ENCODE measurements at places on chromosomes 4 and X.
A peak's percentile ranks its signal among the peaks of the same experiment; 100 is the strongest.

DNA sequence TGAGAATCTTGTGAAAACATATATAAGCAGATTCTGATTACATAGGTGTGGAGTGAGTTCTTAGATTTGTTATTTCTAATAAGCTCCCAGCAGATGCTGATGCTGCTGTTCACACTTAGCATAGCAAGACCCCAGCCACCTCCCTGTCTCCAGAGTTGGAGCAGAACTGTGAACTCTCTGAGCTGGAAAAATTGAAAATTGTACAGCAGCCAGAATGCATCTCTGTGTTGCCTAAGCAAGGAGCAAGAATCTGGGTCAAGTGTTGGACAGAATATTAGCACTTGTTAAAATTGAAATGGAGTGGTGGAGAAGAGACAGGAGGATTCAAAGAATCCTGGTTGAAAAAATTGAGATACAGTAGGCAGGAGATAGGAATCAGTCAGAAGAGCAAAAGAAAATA, 146.6 kb upstream of the FAM47C start:
- DNase-seq = no peak

DNA sequence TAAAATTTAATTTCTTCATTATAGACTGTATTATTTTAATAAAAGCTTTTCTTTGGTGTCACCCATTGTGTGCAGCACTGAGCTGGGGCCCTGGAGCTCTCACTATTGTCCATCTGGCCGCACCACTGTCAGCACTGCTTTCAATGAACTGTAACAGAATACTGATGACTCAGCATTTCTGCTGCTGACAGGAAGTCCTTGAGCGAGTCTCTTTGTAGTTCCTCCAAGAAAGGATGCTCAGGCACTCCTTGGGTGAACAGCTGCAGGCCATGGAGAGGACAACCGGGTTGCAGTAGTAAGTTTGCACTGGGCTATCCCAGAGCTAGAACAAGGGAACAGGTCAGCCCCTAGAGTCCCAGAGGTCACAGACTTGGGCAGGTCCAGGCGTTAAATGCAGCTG, 81.6 kb downstream of the SORBS2 start:
- no peak for DNase-seq

GRCh38 chrX:1606496-1606895, 8.4 kb upstream of the ASMT start:
- DNase-seq = no peak

DNA sequence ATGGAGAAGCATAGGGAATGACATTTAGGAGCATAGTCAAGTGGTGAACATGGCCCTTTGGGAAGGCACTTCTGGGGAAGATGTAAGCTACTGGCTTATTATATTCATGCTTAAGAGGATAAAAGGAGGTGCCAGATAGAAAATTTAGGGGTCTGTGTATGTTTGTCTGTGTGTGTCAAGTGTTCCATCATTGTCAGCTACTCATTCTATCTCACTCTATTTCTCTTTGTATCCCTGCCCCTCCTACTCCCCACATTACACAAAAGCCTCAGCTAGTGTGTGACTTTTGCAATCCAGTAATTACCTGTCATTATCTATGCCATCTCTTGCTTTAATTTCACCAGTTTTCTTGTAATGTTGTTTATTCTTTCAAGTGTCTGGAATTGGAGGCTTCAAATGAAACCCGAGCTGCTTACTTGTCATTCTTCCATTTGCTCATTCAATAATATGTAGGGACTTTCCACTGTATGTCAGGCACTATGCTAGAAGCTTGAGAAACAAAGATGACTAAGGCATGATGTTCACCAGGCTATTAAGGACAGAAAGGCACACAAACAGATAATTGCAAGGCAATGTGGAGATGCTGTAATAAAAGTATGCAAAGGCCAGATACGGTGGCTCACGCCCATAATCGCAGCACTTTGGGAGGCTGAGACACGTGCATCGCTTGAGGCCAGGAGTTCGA, 229.8 kb upstream of the TEX13C start:
- DNase-seq = no peak

DNA sequence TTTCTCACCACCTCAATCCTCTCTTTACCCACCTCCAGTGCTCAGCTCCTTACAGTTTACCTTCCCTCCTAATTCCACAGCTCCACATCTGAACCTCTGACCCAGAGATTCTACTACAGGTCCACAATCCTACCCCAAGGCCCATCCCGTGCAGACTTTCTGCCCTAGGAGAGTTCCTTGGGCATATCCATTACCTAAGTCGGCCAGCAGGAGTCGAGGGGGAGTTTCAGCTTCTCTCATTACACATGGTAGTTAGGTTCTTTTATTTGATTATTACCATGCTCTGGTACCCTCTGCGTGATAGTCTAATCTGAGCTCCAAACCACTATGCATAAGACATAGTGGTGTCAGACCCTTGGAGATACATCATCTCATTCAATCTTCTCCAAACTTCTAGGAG, 117.9 kb downstream of the SH3RF1 start:
- no peak for DNase-seq

- DNase-seq = no peak
Measured at GRCh38 chr4:96295143-96295741, 455.3 kb downstream of the PDHA2 start.

- no peak for DNase-seq
Measured at GRCh38 chr4:75142382-75142781, 209.5 kb downstream of the PARM1 start.

- no peak for DNase-seq
Measured at GRCh38 chr4:14726877-14727361, 275.4 kb upstream of the CPEB2 start.

DNA sequence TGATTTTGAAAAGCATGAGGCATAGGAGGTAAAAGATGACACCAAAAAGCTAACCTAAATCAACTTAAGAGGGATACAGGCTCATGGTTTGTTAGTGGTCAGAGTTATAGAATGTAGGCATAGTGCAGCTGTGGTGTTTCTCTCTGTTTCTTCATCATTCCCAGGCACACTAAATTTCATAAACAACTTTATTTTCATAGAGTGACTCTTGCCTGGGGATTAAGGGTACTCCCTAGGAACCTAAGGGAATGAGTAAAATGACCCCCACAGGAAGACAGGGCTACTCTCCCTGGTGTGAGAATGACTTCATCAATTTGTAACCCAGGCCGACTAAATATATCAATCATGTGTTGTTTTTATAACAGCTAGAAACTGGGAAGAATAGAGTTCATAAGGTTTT, 11.1 kb downstream of the FABP2 start:
- no peak for DNase-seq

- no peak for DNase-seq
Measured at GRCh38 chr4:40998675-40999358, 215.5 kb downstream of the APBB2 start.

GRCh38 chr4:602559-602942, 22.8 kb upstream of the PDE6B start:
- DNase-seq = no peak

DNA sequence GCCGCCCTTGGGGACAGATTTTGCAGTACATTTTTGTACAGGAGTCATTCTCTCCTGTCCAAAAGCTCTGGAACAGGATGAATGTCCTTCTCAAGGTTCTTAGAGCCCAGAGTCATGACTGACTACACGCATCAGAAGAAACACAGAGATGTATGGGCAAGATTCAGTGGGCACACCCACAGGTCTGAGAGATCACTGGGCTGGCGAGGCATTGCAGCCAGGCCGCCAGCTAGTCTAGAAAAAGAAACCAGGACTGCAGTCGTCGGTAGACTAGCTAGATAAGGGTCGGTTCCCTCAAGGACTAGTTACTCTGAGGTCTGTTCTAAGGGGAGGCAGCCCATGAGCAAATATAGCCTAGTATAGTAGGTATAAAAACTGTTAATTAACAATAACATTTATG, 19.8 kb downstream of the GBA3 start:
- DNase-seq = no peak

DNA sequence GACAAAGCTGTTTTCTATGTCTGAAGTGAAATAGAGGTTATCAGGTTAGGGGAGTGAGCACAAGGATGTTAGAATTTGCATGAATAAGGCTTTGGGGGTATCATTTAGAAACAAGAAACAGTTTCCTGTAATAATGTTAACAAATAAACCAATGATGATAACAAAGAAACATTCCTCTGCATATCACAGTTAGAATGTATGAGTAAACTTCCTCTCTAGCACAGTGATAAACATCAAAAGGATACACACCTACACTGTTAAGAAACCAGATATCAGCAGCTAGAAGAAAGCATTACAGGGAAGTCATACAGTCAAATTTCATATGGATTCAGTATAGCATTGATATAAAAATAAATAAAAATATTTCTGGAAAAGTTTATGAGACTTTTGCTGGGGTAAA, 340.0 kb upstream of the MAGEB16 start:
- no peak for DNase-seq

GRCh38 chr4:16739997-16740624, 158.3 kb downstream of the LDB2 start:
- DNase-seq = no peak

GRCh38 chrX:138742217-138742616, 30.7 kb upstream of the FGF13 start:
- no peak for DNase-seq

DNA sequence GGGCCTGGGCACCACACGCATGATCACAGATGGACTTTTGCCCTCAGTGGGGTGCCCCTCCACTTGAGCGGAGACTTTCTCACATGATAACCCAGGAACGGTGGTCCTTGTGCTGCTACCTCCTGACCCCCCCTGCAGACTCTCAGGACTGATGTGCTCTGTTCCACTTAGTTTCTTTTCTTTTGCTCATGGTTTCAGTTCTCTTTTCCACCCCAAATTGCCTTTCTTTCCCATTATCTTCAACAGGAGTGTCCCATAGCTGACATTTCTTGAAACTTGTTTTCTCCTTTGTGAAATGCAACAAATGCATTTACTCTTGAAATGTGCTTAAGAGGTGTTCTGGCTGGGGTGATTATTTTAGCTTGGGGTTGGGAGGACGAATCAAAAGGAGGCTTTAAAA, 9.0 kb downstream of the MPC1L start:
- DNase-seq = no peak

DNA sequence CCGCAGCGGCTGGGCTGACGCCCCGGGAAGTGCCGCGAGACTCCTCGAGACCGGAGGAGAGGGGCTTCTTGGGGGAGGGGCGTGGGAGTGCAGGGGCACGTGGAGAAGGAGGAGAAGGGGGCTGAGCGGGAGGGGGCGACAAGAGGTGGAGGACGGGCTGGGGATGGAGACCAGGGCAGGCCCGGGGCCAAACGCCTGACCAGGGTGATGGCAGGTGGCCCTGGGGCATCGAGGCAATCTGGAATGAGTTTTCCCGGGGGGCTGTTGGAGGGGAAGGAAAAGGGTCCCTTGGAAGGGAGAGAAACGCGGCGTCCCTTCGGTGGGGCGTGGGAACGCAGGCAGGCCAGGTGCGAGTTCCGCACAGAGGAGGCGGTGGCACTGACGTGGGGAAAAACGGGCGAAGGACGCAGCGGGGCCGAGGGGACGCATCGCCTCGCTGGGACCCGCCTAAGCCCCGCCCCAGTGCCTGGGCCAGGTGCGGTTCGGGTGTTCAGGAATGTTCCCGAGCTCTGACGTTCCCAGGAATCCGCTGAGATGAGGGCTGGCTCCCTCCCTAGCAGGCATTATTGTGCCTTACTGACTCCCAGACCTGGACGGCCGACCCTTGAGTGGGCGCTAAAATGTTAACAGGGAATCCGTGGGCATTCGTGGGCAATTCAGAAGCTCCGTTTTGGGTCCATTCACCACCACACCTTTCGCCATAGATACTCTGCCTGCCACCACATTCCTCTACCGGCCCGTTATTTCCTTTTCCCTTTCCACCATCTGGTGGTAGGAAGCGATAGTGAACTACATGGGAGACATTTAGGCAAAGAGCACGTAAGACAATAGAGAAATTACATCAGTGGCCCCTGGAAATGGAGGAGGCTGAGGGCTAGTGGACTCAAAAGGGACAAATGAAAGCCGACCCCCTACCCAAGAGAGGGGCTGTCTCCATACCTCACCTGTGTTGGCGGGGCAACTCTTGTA, 795 bp upstream of the SH3KBP1 start:
- DNase-seq = peak; percentile 23

DNA sequence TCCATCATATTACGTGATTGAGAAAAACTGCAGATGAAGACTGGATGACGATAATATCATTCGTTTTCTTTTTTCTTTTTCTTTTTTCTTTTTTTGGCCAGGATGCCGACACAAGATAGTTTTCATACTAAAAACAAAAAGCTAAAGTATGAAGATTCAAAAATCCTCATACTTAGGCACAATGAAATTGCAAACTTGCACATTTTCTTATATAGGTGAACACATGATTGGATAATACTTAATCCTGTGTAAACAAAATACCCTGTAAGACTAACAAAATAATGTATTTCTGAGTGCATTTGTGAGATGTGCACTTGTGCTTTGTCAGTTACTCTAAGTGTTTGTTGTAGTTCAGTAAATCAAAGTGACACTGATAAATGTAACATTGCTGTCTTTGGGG, 568.9 kb downstream of the ANKRD50 start:
- DNase-seq = no peak

DNA sequence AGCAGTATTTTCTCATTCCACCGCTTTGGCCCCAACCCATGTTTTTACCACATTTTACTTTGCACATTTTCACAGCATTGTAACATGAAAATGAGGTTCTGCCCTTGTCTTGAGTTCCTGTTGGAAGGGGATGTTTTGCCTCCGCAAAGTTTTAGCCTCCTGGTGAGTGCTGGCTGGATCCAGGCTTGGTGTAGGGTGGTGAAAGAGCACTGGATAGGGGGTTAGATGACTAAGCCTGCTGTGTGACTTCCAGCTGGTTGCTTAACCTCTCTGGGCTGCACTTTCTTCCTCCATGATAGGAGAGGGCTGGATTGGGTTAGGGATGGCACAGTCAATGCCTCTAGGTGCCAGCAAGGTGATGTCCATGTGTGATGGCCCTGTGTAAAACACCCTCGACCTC, 28.9 kb downstream of the CYTL1 start:
- DNase-seq = no peak

GRCh38 chr4:88592600-88593448, 544 bp downstream of the HERC3 start:
- DNase-seq = peak; percentile 73

DNA sequence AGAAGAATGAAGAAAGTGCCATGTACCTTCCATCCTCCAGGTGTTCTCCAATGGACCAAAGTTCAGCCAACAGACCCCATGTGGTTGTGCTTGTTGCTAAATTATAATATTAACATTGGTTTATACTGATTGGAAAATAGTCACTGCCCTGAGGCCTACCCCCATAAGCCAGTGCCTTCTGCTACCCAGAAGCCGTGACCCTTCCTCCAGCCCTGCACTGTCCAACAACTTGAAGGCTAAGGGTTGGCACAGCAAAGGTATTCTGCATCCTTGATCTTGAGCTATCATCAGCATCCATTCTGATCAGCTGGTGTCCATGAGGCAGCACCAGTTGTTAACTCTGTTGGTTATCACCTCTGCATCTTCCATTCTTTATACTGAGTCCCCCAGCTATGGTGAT, 66.2 kb upstream of the BMPR1B start:
- no peak for DNase-seq

- no peak for DNase-seq
Measured at GRCh38 chrX:96564595-96564994, 120.0 kb upstream of the DIAPH2 start.

- DNase-seq = no peak
Measured at GRCh38 chr4:4724321-4724720, 135.1 kb upstream of the MSX1 start.
